AG04450 (cell line): ENCODE measurements at places on chromosomes 2 and 18.

GRCh38 chr2:101692766-101693165 lies 4.7 kb upstream of the MAP4K4 start:
- no peak for DNase-seq

GRCh38 chr2:129755786-129756185 lies 223.7 kb upstream of the RAB6C start:
- DNase-seq = no peak

GRCh38 chr2:15271276-15271675 lies 289.9 kb downstream of the NBAS start:
- DNase-seq = no peak

GRCh38 chr2:52765735-52766134 lies 1001.9 kb upstream of the CHAC2 start:
- DNase-seq = no peak

GRCh38 chr2:228697456-228697855 lies 516.0 kb upstream of the SPHKAP start:
- DNase-seq = no peak

DNA sequence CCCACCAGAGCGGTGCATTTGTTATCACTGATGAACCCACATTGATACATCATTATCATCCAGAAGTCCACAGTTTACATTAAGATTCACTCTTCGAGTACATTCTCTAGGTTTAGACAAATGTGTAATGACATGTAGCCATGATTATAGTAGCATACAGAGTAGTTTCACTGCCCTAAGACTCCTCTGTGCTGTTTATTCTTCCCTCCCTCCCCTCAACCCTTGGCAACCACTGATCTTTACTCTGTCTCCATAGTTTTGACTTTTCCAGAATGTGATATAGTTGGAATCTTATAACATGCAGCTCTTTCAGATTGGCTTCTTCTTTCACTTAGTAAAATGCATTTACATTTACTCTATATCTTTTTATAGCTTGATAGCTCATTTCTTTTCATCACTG lies 31.2 kb upstream of the GREB1L start:
- DNase-seq = no peak

DNA sequence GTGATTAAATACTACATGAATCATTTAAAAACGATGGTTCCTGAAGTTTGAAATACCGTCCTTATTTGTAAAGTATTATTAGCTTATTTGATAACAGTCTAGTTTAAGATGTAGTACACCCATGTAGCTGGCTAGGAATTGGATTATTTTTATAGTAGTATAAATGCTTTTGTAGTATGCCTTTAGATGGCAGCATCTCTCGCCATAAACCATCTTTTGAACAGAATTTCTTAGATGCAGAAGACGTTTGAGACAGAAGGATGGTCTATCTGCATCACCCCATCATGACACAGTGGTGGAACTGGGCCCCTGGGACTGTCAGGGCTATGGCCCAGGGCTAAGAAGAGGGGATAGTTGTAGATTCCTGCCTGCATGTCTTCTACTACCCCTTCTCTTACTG lies 152.7 kb downstream of the WDSUB1 start:
- no peak for DNase-seq

DNA sequence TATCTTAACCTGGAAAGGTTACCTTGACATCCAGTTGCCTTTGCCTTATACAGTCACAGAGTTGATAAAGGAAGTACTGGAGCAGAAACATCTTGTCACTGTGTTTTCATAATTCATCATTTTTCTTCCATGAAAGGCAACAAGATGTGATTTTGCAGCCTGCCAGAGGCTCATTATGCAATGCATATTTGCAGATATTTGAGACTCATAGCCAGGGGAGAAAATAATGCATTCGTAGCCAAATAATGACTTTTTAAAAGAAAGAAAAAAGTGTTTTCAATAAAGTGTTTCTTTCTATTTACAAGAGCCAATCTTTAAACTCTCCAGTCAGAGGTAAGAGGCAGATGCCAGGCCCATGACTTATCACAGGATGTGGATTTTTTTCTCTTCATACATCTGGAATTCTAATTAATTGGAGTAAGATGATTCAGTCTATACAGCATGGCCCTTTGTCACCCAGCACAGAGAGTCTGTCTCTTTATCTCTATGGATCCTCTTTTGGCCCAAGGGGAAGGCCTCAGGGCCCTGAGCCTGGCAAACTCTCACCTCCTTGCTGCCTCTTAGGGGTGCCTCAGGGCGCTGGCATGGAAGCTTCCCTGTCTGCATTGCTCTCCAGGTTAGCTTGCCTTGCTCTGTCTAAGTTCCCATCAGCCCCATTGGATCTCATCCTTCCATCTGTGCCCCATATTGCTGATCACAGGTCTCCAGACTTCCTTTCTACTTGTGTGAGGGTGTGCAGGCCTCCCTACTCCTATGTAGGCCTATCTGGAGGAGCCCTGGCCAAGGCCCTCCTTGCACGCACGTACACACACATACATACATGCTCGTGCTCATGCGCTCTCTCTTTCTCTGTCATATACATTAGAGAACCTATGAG lies 247.7 kb downstream of the TPGS2 start:
- peak; percentile 36 for DNase-seq

- no peak for DNase-seq
These were observed 430.2 kb downstream of the SETBP1 start for GRCh38 chr18:45110577-45111501.

DNA sequence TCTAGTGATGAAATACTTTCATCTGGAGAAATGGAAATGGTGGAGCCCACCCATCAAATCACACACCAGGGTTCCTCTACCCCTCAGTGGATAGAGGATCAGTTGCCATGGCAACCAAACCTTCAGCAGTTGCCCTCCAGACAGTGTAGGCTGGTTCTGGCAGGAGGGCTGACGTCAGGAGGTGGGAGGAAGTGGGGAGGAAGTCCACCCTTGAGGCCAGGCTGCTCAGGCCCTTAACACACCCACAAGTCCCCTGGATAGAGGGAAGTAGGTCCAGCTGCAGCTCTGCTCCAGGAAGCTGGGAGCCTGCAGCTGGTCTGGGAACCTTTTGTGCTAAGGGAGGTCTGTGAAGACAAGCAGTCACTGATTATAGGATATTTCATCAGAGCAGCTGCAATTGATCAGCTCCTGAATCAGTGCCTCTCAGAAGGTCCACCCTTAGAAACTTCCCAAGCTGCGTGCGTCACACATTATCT lies 186.6 kb downstream of the MTX2 start:
- no peak for DNase-seq

GRCh38 chr2:96138179-96139145 lies at the start of gene ASTL:
ASTL (minus strand) TSS chr2:96138502; CDS start chr2:96138436, 66 bp downstream.
- no peak for DNase-seq

DNA sequence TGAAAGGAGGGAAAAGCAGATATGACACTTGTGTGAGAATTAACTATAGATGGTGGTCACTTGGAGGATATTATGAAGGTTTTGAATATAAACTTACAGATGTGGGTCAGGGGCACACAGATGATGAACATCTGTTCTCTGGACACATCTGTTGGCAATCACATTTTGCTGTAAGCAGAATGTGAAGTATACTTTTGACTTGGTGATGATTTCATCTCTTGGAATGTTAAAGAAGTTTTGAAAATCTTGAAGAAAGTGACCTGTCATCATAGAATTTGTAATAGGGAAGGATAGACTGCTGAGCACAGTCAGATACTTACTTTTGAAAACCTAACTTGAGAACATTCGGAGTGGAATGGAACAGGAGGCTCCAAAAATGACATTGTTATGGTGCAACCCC lies 40.2 kb downstream of the PIKFYVE start:
- DNase-seq = peak; percentile 20

GRCh38 chr2:101442042-101442666 lies 32.8 kb downstream of the RFX8 start:
- DNase-seq = no peak

GRCh38 chr2:65165558-65165957 lies 35.7 kb upstream of the RAB1A start:
- DNase-seq = no peak

DNA sequence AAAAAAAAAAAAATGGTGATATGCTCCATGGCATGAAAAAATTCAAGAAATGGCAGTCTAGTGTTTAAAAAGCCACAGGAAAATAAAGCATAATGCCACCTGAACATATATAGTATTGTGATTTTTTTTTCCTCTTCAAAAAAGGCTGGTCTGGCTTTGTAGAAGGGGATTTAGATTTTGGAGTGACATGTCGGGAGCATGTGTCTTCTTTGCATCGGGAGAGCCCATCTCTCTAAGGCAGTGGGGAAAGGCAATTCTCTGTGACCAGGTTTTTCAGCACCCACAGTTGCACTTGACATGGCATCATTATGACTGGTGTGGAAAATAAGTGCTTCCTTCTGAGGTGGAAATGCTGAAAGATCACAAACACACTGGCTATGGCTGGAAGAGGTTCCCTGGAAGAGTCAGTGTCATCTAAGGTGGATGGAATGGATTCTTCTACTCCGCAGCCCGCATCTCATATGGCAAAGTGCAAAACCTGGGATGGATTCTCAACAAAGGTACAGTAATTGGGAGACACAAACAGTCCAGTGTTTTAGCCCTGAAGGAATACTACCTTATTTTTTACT lies 172.5 kb downstream of the AGAP1 start:
- peak; percentile 69 for DNase-seq

GRCh38 chr2:207805566-207806226 lies 36.0 kb upstream of the FZD5 start:
- no peak for DNase-seq

DNA sequence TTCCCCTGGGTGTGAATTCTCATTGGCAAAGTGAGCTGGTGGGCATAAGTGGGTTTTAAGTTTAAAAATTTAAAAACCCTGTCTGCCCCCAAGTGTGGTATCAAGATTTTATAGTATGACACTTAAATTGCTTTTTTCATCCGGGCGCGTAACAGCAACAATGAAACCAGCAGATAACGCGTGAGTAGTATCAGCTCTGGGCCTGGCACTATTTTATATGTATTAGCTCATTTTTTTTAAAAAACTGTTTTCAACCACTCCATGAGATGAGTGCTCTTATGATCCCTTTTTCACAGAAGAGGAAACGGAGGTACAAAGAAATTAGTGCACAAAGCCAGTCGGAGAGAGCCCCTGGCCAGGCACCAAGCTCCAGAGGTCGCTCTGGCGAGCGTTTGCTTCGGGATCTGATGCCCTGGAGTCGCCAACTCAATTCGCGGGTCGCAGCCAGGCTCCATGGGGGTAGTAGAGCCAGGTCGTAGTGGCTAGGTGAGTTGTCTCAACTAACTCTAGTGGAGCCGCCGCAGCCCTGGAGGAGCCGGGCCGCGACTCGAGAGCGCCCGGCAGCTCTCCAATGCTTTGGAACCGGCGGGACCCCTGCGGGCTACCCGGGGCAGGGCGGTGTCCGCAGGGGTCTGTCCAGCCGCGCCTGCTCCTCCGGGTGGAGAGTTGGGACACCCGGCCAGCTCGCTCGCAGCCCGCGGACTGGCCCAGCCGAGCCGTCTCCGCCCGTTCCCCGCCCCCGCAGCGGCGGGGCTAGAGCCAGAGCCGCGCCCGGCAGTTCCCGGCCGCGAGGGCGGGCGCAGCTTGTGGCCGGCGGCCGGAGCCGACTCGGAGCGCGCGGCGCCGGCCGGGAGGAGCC lies at the start of gene IL1R1:
IL1R1 (plus strand) TSS at position 777 of the 859 bp plus-strand sequence. CDS start 14,979 bp downstream, outside the sequence.
- DNase-seq = no peak

GRCh38 chr2:172561270-172561669 lies 5.4 kb downstream of the PDK1 start:
- DNase-seq = no peak

- DNase-seq = no peak
These were observed 198.0 kb downstream of the ALK start for GRCh38 chr2:29723255-29724001.

GRCh38 chr18:3612315-3612714 lies 162.3 kb downstream of the TGIF1 start:
- DNase-seq = no peak

GRCh38 chr18:12883372-12883683 lies 709 bp downstream of the PTPN2 start:
- no peak for DNase-seq

DNA sequence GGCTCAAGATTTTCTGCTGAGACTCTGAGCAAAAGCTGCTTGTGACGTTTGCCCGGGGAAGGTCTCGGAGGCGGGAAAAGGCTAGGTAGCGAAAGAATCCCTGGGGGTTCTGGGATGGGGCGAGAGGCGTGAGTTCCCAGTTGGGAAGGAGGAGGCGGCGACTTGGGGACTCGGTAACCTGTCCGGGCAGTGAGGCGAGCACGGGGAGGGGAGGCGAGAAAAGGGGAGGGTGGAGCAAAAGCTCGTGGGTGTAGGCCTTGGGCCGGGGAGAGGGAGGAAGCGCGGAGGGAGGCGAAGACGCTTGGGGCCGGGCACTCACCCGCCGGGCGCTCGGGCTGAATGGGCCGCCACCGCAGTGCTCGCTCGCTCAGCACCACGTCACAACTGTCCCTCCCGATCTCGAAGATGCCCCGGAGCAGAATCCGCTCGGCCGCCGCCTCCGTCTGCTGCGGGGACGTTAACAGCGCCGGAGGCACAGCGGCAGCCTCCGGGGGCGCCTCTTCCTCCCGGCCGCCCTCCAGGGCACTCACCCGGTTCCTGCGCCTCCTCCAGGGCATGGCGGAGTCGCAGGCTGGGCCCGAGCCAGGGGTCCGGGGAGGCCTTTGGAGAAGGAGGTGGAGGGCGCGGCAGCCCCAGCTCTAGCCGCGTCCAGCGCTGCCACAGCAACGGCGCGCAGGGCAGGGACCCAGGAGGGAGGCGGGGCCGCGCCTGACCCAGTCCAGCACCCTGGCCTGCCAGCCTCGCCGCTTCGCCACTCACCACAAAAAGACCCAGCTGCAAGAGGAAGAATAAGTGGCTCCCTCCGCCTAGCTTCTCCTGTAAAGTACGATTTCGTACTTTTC lies at the start of gene CERKL:
CERKL (minus strand) TSS at position 656 of the 842 bp plus-strand sequence; CDS start at position 557, 99 bp downstream.
- DNase-seq = no peak

DNA sequence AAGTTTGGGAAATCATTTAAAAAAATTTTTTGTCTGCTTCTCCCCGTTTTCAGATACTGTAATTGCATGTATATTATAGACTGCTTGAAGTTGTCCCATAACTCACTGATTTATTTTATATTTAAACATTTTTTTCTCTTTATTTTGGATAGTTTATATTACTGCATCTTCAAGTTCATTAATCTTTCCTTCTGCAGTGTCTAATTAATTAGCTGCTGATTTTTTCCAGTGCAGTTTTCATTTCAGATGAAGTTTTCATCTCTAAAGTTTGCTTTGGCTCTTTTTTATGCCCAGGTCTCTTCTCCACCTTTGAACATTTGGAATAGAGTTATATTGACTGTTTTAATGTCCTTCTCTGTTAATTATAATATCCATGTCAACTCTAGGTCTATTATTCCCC lies 9.3 kb downstream of the CLIP4 start:
- no peak for DNase-seq

GRCh38 chr18:31610286-31611205 lies 18.9 kb downstream of the TTR start:
- DNase-seq = no peak

DNA sequence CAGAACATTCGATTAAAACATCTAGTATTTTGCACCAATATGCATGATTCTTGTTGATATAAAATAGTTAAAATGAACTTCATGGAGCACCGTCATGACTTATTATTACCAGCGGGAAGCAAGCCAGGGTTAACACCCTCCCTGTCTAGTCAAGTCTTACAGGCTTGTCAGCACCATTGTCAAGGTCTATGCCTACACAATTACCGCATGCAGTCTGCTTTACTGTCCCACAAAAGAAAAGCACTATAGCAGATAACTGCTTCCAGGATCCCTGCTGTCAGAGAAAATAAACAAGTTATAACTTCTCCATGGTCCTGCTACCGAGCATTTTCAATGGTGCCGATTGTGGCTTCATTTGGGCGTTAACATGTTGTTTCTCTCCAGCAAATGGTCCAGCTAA lies 968.0 kb upstream of the FAM98A start:
- DNase-seq = no peak
